HFFc6 (cell line): ENCODE measurements at places on chromosomes 7 and 10.

- no peaks in the 10 kb centered on the region for H3K36me3 ChIP-seq
- no peak for DNase-seq
- no peaks in the 10 kb centered on the region for H3K4me1 ChIP-seq
These were observed 13.2 kb downstream of the FGF8 start for GRCh38 chr10:101762736-101763135.

DNA sequence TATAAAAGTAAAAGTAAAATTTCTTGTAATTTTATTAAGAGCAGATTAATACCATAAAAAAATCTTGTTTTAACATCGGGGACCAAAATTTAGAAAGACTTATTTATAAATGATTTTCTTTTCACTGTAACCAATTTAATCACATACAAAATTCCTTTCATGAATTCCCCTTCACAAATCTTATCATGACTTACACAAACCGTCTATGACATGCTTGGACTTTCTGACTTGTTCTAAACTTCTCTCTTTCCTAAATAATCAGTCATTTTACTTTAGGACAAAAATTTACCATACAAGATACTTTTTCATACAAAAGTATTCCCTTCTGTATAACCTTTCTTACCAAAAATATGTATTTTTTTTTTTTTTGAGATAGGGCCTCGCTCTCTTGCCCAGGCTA is 9.3 kb downstream of the CROT start:
- peak; percentile 22 for DNase-seq
- H3K4me1 ChIP-seq = peaks cover 18% of the 10 kb centered on the region
- no peaks in the 10 kb centered on the region for H3K27me3 ChIP-seq
- peaks cover 78% of the 10 kb centered on the region for H3K36me3 ChIP-seq

DNA sequence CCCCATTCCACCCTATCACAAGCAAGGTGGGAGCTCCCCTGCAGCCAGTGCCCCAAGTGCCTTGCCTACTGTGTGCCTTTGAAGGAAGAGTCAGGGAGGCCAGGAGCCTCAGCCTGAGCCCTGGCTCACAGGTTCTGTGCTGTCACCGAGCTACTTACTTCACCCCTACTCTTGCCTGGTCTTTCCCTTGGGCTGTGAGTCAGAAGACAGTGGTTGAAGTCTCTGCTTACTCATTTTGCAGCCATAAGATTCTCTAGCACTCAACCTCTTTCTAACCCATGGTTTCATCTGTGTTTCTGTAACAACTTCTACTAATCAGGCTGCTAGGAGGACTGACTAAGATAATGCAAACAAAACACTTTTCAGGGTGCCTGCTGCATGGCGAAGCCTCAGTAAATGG is 114.5 kb downstream of the PLCE1 start:
- peak overlapping the region; percentile 33; the same call in 1 of the 2 replicates for H3K4me3 ChIP-seq
- peaks cover 2% of the 10 kb centered on the region for H3K27me3 ChIP-seq
- peaks cover 58% of the 10 kb centered on the region for H3K4me1 ChIP-seq
- peak overlapping the region; percentile 64 for H3K27ac ChIP-seq
- DNase-seq = peak; percentile 89

- peak overlapping the region; percentile 89 for H3K4me3 ChIP-seq
- H3K27ac ChIP-seq = peak overlapping the region; percentile 51
- H3K27me3 ChIP-seq = no peaks in the 10 kb centered on the region
- H3K4me1 ChIP-seq = peaks cover 70% of the 10 kb centered on the region
These were observed 2.4 kb downstream of the EIF4H start for GRCh38 chr7:74176555-74176954.

- H3K27me3 ChIP-seq = no peaks in the 10 kb centered on the region
- H3K4me1 ChIP-seq = peaks cover 45% of the 10 kb centered on the region
- no peak for DNase-seq
- H3K27ac ChIP-seq = peak overlapping the region; percentile 11; the same call in 1 of the 2 replicates
- H3K4me3 ChIP-seq = no peak overlapping the region
These were observed 36.2 kb downstream of the PDLIM1 start for GRCh38 chr10:95254629-95255028.

DNA sequence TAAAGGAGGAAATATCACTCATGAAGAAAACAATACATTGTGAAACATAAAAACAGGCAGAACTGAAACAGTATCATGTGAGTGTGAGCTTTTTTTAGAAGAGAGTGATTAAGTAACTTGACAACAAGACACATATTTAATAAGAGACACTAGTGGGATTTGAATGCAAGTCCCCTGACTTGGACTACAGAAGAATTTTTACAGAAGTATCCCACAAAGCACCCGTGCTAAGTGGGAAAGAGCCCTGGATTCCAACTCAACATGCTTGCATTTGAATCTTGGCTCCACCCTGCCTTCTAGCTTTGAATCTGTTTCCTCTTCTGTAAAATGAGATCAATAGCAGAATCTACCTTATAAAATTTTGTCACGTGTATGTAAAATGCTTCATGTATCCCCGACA is 166.2 kb downstream of the ZNF365 start:
- no peaks in the 10 kb centered on the region for H3K36me3 ChIP-seq
- no peak for DNase-seq
- no peaks in the 10 kb centered on the region for H3K27me3 ChIP-seq
- H3K4me1 ChIP-seq = peaks cover 4% of the 10 kb centered on the region

GRCh38 chr10:94027197-94027596 is 33.5 kb downstream of the PLCE1 start:
- DNase-seq = no peak
- H3K27me3 ChIP-seq = peaks cover 7% of the 10 kb centered on the region
- peaks cover 4% of the 10 kb centered on the region for H3K36me3 ChIP-seq
- H3K27ac ChIP-seq = no peak overlapping the region
- no peaks in the 10 kb centered on the region for H3K4me1 ChIP-seq

GRCh38 chr7:69864822-69865221 is 266.5 kb downstream of the AUTS2 start:
- H3K4me3 ChIP-seq = no peak overlapping the region
- H3K36me3 ChIP-seq = no peaks in the 10 kb centered on the region
- H3K27me3 ChIP-seq = peaks cover 2% of the 10 kb centered on the region
- DNase-seq = no peak
- no peaks in the 10 kb centered on the region for H3K4me1 ChIP-seq

GRCh38 chr7:115462301-115463015 is 540.6 kb downstream of the MDFIC start:
- no peak overlapping the region for H3K27ac ChIP-seq
- no peaks in the 10 kb centered on the region for H3K4me1 ChIP-seq
- no peak for DNase-seq
- H3K4me3 ChIP-seq = no peak overlapping the region
- no peaks in the 10 kb centered on the region; the same call in 1 of the 2 replicates for H3K27me3 ChIP-seq

- H3K27me3 ChIP-seq = no peaks in the 10 kb centered on the region
- DNase-seq = no peak
- H3K4me3 ChIP-seq = no peak overlapping the region
- H3K27ac ChIP-seq = no peak overlapping the region
- H3K4me1 ChIP-seq = no peaks in the 10 kb centered on the region
These were observed 139.8 kb upstream of the AOAH start for GRCh38 chr7:36863901-36864701.

DNA sequence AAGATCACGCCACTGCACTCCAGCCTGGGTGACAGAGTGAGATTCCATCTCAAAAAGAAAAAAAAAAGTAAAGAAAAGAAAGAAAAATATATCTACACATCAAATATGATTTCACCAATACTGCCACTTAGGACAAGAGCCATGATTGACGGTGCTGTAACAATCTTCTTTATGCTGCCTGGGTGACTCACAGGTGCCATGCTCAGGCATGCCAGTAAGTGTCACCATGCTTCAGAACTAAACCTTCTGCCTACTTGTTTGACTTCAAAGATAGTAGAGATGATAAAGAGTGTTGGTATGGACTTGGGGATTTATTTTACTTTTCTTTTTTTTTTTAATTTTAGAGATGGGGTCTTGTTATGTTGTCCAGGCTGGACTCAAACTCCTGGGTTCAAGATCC is 33.6 kb upstream of the DNMBP start:
- H3K36me3 ChIP-seq = no peaks in the 10 kb centered on the region
- DNase-seq = no peak
- peak overlapping the region; percentile 84 for H3K27ac ChIP-seq
- H3K4me1 ChIP-seq = peaks cover 49% of the 10 kb centered on the region

DNA sequence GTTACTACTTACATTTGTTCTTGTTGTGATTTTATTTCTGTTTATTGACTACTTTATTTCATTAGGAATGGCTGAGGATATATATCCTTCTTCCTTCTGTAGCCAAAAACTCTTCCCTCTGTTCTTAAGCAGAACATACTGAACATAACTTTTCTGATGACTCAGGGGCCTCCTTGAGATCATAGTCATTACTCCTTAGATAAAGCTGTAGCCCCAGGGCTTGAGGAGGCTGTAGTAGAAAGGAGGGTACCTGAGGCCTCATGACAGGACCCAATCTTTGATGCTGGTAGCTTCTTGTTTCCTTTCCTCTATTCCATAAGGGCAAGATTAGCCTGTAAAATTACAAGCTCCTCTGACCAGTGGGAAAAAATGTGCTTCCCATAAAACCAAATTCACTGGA is 41.2 kb upstream of the FGFR2 start:
- H3K36me3 ChIP-seq = 0 out of 2 replicates have a peak, but pooled peaks cover 5% of the 10 kb centered on the region
- no peak for DNase-seq
- H3K4me3 ChIP-seq = no peak overlapping the region
- no peak overlapping the region for H3K27ac ChIP-seq
- no peaks in the 10 kb centered on the region for H3K27me3 ChIP-seq
- H3K4me1 ChIP-seq = no peaks in the 10 kb centered on the region
